Testis (tissue), 5 donors: ENCODE measurements at places on chromosomes 4 and X. TPM values are rescaled to one million over a fixed set of nuclear protein-coding genes. Genes with fewer than 3 reads are reported as not detected.

GRCh38 chr4:117661091-117662072 is 372.9 kb upstream of the NDST3 start:
- DNase-seq: no peak

Gene LRIT3
- 0.37 TPM for total RNA-seq

GRCh38 chr4:10590896-10591295 is 93.7 kb downstream of the CLNK start:
- no peak for DNase-seq

DNA sequence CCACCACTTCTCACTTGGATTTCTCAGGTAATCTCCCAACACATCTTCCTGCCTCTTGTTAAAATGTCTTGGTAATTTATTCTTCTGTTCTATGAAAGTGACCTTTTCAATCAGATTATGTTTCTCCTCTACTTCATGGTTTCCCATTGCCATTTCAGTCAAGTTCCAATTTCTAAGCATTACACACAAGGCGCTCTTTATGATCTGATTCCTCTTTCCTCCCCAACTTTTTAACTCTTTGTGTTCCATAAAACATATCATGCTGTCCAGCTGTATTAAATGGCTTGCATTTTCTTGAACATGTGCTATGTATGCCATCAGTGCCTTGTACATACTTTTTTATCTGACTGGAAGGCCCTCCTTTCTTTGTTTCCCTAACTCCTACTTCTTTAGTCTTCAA is 13.1 kb upstream of the ART3 start:
- DNase-seq: no peak

Gene TMEM31
- total RNA-seq: 110 TPM

DNA sequence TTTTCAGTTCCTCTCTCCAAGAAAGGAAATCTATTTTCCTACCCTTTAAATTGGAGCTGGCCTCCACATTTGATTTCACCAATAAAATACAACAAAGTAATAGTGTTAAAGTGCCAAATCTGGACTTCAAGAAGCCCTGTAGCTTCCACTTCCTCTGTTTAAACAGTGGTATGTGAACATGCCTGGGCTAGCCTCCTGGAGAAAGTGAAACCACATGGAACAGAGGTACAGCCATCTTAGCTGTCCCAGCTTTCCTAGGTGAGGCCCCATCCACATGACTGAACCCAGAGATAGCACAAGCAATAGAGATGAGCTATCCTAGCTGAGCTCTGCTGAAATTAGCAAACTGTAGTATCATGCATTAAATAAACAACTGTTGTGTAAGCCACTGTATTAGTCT is 131.8 kb upstream of the VCX start:
- DNase-seq: no peak

DNA sequence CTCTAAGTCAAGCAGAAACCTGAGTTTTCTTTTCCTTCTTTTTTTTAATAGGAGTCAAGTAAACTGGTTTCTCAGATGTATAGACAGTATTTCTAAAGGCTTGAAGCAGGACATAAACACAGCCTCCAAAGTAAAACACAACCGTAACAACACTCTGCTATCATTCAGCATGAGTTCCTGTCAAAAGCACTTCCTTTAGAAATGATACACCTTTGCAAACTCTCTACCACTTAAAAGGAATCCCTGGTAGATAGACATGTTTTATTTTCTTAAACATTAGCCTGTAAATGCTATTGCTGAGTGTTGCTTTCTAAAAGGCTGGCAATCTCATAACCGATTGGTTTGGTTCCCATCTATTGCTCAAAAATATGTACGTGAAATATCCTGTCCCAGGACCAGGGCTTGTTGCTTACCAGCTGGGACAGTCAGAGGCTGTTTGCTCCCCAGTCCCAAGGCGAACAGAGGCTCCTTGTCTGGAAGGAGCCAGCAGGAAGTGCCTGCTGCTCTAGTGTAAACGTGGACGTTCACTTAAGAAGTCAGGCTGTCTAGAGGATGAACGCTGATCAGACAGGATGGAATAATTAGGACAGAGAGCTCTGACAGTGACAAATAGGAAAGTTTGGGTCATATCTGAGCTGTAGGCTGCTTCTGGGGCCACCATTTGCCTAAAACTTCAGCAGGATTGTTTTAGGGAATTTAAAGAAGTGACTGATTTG is 173.9 kb upstream of the KLF3 start:
- no peak for DNase-seq

Gene SH3D19
- 49.9 TPM for total RNA-seq

Gene NKX6-1
- 0.87 TPM for total RNA-seq

DNA sequence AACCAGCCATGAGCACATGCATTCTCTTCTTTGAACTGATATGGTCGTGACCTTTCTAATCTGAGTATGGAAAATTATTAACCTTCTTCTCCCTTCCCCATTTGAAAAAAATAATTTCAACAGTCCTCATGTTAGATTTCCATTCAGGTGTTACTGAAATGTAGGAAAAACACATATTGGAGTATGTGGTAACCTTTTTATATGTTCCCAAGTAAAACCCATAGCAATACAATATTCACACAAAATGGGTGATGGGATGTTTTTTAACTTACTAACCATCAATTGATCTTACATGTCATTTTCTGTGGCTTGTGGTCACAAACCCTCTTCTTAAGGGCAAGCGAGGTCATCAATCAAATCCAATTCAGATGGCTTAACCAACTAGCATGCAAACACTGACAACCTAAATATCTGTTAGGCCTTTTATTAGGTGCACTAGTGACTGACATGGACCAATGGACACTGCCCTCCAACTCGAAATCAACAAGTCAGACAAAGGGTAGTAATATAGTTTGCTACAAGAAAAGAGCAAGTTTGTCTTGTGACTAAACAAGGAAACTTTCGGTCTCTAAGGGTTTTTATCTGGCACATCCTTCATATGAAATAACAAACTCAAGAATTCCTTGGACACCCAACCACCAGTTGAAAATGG is 74.3 kb downstream of the CAMK2D start:
- DNase-seq: no peak

DNA sequence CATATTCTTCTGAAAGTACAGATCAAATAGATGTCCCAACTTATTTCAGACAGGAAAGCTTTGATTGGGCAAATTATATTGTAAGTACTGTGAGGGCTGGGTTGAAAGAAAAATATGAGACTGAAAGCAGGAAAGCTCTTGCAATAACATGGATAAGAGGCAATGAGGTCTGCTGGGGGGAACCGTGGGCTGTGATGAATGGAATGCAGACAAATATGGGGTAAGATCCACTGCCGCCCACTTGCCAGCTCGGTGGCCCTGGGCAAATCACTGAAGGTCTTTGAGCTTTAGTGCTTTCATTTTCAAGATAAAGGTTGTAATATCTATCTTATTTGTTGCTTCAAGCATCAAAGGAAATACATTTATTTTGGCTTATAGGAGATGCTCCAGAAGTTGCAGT is 51.0 kb downstream of the AGA start:
- no peak for DNase-seq

- DNase-seq: peak; percentile 46
These were observed 18.6 kb downstream of the CLCN4 start for GRCh38 chrX:10175319-10175871.

- DNase-seq: peak; percentile 92
These were observed 247 bp upstream of the PPA2 start for GRCh38 chr4:105474099-105474518.

Gene ANOS1
- 29.4 TPM for total RNA-seq

GRCh38 chr4:175103403-175103802 is 185.2 kb downstream of the ADAM29 start:
- no peak for DNase-seq

DNA sequence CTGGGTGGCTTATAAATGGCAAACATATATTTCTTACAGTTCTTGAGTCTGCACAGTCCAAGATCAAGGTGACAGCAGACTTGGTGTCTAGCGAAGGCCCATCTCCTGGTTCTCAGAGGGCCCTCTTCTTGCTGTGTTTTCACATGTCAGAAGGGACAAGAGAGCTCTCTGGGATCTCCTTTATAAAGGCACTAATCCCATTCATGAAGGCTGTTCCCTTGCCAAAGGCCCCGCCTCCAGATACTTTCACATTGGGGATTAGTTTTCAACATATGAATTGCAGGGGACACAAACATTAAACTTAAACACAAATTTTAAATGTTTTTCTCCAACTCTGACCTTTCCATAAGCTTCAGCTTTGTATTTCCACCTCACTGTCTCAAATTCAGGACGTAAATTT is 1135.0 kb upstream of the TENM3 start:
- no peak for DNase-seq

Gene HSFX3
- total RNA-seq: 5.6 TPM

DNA sequence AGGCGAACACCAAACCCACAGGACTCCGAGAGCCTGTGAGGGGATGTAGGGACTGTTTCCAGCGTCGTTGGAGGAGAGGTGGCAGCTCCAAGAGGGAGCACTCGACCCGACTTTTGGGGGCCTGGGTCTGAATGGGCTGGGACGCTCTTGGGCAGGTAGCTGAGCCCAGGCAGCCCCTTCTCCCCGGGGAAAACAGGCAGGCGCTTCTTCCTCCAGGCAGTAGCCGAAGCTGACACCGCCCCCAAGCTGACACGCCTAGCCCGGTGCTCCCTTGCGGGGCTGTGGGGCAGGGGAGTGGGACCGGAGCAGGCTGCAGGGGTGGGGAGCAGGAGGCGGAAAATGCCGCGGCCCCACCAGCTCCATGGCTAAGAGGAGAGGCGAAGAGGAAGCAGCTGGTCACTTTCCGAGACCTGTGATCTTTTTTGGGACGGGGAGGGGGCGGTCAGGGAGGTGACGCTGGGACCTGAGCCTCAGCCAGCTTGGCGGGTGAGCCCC is 4.2 kb downstream of the NKX1-1 start:
- peak; percentile 7 for DNase-seq

DNA sequence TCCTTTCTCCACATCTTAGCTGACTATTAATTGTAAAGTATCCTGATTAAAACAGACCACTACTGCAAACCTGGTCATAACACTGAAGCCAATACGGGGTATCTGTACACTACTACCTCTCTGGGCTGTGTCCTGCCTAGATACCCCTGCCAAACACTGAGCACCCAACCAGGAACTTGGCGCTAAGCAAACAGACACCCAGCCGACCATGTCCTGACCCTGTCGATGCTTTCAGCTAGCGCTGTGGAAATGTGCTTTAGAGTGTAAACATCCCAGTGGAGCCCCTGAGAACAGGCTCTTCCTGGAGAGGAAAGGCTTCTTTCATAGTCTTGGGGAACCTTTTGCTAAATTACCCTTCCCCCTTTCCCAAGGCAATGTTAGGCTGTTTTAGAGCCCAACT is 52.9 kb downstream of the CCNG2 start:
- DNase-seq: no peak

DNA sequence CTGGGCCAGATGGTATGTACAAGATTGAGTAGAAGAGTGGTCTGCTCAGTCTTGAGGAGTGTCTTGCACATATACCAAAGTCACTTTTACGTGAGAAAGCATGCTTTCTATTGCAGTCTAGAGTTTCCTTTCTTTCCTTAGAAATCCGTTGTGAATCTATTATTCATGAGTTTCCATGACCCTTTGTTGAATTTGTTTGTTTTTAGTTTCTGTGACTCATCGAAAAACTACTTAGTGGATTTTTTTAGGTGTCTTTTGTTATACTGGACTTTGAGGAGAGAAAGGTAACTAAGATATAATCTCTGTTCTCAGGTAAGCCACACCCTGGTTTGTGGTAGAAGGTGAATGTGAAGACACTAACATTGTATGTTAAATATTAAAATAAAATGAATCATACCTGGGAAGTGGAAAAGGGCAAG is 23.0 kb downstream of the GALNT7 start:
- DNase-seq: no peak

DNA sequence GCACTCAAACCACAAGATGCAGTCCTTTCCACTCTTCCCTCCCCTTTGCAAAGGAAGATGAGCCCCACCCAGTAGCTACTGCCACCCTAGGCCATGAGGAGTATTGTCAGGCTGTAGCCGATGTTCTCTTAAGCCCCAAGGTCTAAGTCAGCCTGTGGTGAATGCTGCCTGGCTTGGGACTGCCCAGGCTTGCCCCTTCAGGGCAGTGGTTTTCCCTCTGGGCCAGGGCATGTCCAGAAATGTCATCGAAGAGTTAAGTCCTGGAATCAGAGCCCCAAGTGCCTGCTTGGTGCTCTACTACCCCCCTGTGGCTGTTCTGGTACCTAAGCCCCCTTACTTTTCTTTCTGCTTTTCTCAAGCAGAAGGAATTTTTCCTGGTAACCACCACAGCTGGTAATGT is 11.8 kb upstream of the PGK1 start:
- DNase-seq: no peak

Gene SPOCK3
- total RNA-seq: 0.68 TPM

Gene SAP30
- 57.0 TPM for total RNA-seq

Gene DCK
- 12.8 TPM for total RNA-seq

Gene VSIG4
- total RNA-seq: 5.6 TPM

DNA sequence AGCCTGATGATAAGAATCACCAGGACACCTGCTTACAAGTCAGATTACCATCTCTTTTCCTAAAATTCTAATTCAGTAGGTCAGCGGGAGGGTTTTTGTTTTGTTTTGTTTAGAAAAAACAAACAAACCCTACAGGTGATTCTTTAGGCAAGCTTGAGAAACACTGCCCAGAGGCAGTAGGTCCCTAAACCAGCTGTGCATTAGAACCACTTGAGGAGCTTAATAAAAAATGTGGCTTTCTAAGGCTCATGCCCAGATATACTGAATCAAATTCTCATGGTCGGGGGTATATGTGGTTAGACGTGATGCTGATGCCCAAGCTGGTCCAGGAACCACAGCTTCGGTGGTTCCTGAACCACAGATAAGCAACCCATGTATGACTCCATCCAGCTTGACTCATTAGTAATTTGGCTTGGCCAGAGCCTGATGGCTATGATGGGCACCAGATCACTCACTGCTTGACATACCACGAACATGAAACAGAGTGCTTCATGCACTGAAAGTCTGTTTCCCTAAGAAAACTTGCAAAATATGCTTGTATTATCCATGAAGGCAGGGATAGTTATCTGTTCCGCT is 338.1 kb upstream of the F9 start:
- no peak for DNase-seq

Gene ASB12
- 0.62 TPM for total RNA-seq

Gene ADAM29
- 19.9 TPM for total RNA-seq

GRCh38 chr4:183842129-183842528 is 63.0 kb upstream of the STOX2 start:
- DNase-seq: no peak

DNA sequence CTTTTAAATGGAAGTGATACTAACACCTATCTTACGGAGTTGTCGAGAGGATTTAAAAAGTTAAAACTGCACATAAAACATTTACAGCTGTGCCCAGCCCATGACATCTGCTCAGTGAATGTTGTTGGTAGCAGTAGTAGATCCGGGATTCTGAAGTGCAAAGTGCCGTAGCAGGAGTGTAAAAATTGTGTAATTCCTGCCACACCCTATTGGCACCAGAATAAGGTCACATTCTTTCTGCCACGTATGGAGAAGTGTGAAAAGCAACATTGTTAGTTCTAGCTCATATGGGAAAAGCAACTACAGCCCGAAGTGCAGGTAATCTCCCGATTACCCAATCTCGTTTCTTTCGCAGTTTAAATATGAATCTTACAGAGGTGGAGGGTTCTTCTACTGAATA is 31.2 kb downstream of the PRIMPOL start:
- no peak for DNase-seq

Gene SPANXN5
- 1.9 TPM for total RNA-seq

DNA sequence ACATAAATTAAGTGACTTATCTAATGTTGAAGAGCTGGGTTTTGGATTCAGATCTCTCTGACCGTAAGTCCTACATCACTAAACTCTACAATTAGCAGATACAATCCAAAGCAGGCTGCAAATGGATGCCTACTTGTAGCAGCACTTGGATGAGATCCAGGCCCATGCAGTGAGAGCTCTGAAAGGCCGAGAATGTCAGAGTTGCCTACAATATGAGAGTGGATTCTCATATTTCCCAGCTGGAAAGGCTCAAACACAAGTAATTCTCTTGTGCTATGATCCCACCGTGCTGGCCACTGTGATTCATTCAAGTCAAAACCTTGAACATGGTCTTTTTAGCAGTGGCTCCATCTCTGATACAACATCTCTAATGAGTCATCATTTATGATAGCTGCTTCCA is 125.4 kb upstream of the CHRDL1 start:
- no peak for DNase-seq
